WTC11 (cell line): ENCODE measurements at places on chromosomes 16 and 17.

DNA sequence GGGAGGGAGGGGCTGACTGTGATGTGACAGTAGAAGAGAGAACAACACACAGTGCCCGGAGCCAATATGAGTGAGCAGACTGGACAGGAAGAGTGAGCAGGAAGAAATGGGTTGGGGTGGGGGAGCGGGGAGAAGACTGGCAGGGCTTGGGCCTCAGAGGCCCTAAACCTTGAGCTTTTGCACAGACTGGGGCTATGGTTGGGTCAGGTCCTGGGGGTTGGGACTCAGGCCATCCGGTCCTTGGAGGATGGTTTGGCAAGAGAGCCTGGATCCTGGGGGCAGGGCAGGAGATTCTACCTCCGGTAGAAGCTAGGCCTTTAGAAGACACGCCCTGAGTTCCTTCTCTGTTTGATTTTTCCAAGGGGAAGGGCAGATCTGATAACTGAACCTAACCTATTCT lies 1.1 kb downstream of the CAMTA2 start:
- no peak overlapping the region for H3K27ac ChIP-seq
- H3K4me3 ChIP-seq = peak overlapping the region; percentile 77
- H3K4me1 ChIP-seq = peaks cover 25% of the 10 kb centered on the region

DNA sequence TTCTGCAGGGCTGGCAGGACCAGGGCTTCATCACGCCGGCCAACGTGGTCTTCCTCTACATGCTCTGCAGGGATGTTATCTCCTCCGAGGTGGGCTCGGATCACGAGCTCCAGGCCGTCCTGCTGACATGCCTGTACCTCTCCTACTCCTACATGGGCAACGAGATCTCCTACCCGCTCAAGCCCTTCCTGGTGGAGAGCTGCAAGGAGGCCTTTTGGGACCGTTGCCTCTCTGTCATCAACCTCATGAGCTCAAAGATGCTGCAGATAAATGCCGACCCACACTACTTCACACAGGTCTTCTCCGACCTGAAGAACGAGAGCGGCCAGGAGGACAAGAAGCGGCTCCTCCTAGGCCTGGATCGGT lies 1.4 kb downstream of the CDK5R1 start:
- H3K4me1 ChIP-seq = peaks cover 59% of the 10 kb centered on the region
- H3K27ac ChIP-seq = peak overlapping the region; percentile 49; the same call in 1 of the 2 replicates
- H3K4me3 ChIP-seq = peak overlapping the region; percentile 88

- no peaks in the 10 kb centered on the region for H3K36me3 ChIP-seq
- H3K4me3 ChIP-seq = no peak overlapping the region
- no peak for DNase-seq
- no peak overlapping the region for H3K27ac ChIP-seq
- H3K27me3 ChIP-seq = peaks cover 27% of the 10 kb centered on the region
- H3K4me1 ChIP-seq = peaks cover 10% of the 10 kb centered on the region
Observed at GRCh38 chr17:44002141-44002848, 2.1 kb upstream of the NAGS start.

- no peak overlapping the region; the same call in 1 of the 2 replicates for H3K27ac ChIP-seq
- DNase-seq = no peak
- peaks cover 20% of the 10 kb centered on the region for H3K4me1 ChIP-seq
- peaks cover 23% of the 10 kb centered on the region for H3K36me3 ChIP-seq
Observed at GRCh38 chr17:81549826-81550225, 2.3 kb downstream of the FAAP100 start.

- DNase-seq = no peak
- peaks cover 4% of the 10 kb centered on the region for H3K4me1 ChIP-seq
- no peaks in the 10 kb centered on the region for H3K36me3 ChIP-seq
- H3K27me3 ChIP-seq = no peaks in the 10 kb centered on the region
- H3K27ac ChIP-seq = no peak overlapping the region
Observed at GRCh38 chr16:10045291-10045775, 136.9 kb downstream of the GRIN2A start.

GRCh38 chr17:74455025-74455545 lies 11.3 kb upstream of the CD300A start:
- H3K4me3 ChIP-seq = peak overlapping the region; percentile 58
- H3K4me1 ChIP-seq = peaks cover 42% of the 10 kb centered on the region
- H3K36me3 ChIP-seq = no peaks in the 10 kb centered on the region
- H3K27ac ChIP-seq = no peak overlapping the region
- DNase-seq = no peak

- H3K4me3 ChIP-seq = no peak overlapping the region
- no peak for DNase-seq
- peaks cover 4% of the 10 kb centered on the region for H3K4me1 ChIP-seq
- no peaks in the 10 kb centered on the region for H3K36me3 ChIP-seq
Observed at GRCh38 chr16:13797718-13798117, 122.2 kb upstream of the ERCC4 start.

DNA sequence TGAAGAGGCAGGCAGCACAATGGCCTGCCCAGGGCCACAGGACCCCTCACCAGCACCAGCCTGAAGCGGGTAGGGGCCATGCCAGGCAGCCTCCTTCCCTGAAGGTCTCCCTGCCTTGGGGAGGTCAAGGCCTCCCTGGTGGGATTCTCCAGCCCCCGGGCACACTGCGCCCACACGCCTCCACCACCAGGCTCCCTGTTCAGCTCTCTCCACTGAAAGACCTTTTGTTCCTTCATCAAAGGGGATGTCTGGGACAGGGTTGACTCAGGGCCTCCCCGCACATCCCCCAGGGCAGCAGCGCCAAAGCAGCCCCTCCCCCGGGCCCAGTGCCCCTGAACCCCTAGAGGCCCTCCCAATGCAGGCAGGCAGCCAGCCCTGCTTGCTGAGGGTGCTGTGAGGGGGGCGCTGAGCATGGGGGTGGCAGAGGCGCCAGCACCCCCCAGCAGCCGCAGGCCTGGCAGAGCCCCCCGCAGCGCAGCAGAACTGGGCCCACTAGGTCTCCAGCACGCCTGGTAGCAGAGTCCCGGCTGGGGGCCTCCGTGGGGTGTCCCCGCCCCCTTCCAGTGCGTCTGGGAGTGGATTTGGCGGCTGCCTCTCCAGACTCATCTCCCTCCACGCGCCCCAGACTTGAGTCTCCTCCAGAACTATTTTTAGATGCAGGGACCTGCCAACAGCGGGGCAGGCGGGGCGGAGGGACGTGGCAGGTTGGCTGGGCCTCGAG lies 13.1 kb downstream of the BCAR1 start:
- H3K4me3 ChIP-seq = no peak overlapping the region
- no peak overlapping the region for H3K27ac ChIP-seq
- DNase-seq = peak; percentile 15
- H3K4me1 ChIP-seq = peaks cover 19% of the 10 kb centered on the region
- no peaks in the 10 kb centered on the region for H3K27me3 ChIP-seq
- peaks cover 42% of the 10 kb centered on the region for H3K36me3 ChIP-seq

DNA sequence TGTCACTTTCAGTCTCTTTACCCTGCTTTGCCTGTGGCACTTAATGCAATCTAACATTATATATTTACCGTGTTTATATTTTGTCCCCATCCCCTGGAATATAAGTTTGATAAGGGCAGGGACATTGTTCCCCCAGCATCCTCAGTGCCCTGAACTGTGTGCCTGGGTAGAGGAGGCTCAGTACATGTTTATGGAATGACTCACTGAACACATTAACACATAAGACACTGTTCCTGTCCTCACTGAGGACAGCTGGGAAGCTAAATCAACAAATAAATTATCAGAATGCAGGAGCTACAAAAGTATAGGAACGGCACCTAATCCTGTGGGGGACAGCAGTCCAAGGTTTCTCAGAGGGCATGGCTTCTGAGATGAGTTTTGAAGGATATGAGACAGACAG lies 27.8 kb downstream of the GRIN2A start:
- no peak overlapping the region for H3K27ac ChIP-seq
- no peaks in the 10 kb centered on the region for H3K27me3 ChIP-seq
- no peaks in the 10 kb centered on the region; the same call in 1 of the 2 replicates for H3K4me1 ChIP-seq
- H3K36me3 ChIP-seq = no peaks in the 10 kb centered on the region
- no peak for DNase-seq
- no peak overlapping the region for H3K4me3 ChIP-seq

DNA sequence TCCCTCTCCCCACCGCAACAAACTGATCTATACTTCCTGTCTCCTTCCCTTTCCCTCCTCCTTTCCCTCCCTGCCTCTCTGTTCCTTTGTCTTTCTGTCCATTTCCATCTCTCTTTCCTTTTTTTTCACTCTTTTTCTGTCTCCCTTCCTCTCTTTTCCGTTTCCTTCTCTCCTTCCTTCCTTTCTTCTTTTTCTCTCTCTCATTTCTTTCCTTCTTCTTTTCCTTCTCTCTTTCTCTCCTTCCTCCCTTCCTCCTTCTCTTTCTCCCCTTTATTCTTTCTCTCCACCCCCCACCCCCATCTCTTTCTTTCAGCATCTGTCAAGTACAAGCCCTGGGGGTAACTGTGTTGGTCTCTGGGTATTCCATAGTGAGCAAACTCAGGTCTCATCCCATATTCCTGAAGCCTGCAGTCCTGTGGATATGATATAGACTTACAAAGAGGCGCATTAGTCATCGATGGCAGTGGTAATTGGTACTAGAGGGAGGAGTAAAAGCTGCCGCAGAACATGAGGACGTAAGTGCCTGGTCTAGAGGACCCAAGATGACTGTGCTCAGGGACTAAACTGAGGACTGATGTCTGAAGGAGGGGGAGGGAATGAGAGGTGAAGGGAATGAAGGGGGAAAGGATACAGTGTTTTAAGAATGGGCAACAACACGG lies 50.4 kb downstream of the VAT1L start:
- no peak overlapping the region for H3K4me3 ChIP-seq
- DNase-seq = no peak
- H3K4me1 ChIP-seq = peaks cover 31% of the 10 kb centered on the region
- peak overlapping the region; percentile 14; the same call in 1 of the 2 replicates for H3K27ac ChIP-seq
